ENCODE measurements at places on chromosomes 7 and 10.
A peak's percentile ranks its signal among the peaks of the same experiment; 100 is the strongest.

- no peak for DNase-seq
Measured at GRCh38 chr10:127976286-127976685, 69.4 kb downstream of the PTPRE start.

GRCh38 chr7:68461430-68461829 is 1136.8 kb upstream of the AUTS2 start:
- DNase-seq = no peak

DNA sequence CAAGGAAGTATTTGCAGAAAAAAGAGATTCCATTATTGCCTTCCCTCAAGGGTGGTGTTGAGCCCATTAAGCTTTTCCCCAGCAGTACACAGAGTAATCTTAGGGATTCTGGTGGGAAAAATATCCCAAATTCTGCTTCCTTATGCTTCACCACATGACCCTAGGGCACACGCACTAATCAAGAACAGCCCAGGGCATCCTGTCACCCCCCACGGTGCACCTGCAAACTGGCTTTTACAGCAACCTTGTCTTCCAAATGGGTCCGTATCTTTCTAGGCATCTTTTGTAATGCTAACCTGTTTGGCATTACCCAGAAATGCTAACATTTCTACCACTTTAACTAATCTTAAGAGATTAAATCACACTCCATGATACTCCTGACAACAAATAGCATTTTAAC is 926 bp upstream of the C7orf33 start:
- no peak for DNase-seq

- DNase-seq = no peak
Measured at GRCh38 chr10:88565072-88565471, 18.0 kb downstream of the RNLS start.

DNA sequence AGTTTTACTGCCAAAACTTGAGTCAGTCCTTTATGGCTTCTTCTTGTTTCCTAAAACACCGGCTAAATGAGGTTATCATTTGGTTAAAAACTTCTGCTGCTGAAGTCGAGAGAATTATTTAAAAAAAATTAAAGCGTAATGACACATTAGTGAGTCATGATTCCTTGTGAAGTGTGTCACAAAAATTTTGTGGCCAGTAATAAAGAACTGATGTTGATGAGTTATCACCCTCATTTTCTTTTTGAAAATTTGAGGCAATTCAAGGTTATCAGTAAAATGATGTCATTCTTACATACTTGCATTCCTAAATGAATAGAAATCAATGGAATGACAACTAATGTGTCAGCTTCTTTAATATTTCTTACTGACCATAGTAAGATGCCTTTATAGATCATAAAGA is 427.4 kb downstream of the SORCS3 start:
- no peak for DNase-seq

DNA sequence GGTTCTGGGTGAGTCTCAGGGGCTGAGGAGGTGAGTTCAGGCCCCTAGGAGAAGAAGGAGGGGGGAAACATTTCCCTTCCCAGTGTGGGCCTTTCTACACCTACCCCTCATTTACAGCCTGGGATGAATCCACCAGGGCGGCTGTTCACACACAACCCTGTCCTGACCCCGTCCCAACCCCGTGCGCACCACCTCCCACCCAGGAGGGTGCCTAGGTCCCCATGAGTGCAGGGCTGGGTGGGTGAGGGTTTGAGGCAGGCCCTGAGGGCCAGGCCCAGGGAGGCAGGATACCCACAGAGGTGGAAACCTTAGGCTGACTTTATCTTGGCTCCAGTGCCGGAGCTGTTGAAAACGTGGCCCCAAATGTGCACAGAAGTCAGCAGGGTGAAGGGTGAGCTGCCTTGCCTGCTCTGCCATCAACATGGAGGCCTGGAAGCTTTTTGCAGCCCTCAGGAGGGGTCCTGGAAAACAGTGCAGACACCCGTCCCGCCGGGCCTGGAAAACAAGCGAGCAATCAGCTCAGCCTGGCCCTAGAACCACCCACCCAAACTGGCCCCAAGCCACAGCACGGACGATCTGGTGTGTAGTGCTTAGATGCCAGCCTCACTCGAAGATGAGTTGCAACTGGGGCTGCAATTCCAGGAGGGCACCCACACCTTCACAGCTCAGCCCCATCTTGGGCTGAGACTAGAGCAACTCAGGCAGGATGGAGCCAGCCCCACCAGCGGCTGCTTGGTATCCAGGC is 9.3 kb upstream of the RET start:
- DNase-seq = no peak

- no peak for DNase-seq
Measured at GRCh38 chr10:131787961-131788360, 112.8 kb upstream of the PPP2R2D start.

GRCh38 chr10:38093816-38094157 is 350 bp upstream of the ZNF37A start:
- no peak for DNase-seq

- no peak for DNase-seq
Measured at GRCh38 chr10:4691301-4691700, 134.7 kb upstream of the AKR1E2 start.

GRCh38 chr10:1536341-1536740 is 201.0 kb downstream of the ADARB2 start:
- DNase-seq = no peak

DNA sequence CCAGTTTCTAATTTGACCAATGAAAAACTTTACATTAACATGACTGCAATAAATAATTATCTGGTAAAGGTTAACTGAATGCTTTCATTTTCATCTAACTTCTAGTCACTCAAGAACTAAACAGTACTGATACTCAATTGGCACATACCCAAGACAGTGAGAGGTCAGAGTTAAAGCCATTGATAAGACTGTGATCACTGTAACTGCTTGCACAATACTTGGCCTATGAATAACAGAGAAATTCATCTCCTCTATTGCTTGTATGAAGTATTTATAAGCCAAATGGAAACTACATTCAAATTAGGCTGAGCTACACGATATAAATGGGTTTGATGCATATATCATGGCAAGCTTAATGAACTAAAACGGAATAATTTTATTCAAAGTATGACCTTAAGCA is 43.0 kb downstream of the HERC4 start:
- DNase-seq = no peak

GRCh38 chr7:117188949-117189592 is 133.8 kb downstream of the WNT2 start:
- DNase-seq = no peak

GRCh38 chr7:54159088-54159487 is 383.1 kb upstream of the VSTM2A start:
- no peak for DNase-seq

- no peak for DNase-seq
Measured at GRCh38 chr7:16846601-16847165, 35.1 kb downstream of the AGR3 start.

DNA sequence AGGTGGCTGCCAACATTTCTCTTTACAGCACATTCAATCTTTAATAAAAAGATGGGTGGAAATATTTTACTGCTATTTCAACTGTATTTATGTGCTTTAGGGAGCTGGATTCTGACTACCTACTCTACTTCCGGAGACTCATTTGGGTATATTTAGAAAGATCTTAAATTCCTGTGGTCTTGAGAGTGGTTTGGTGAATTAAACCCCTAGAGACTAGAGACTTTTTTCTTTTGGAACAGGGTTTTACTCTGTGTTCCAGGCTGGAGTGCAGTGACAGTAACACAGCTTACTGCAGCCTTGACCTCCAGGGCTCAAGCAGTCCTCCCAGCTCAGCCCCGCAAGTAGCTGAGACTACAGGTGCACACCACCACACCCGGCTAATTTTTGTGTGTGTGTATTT is 79.0 kb upstream of the HABP2 start:
- DNase-seq = no peak

DNA sequence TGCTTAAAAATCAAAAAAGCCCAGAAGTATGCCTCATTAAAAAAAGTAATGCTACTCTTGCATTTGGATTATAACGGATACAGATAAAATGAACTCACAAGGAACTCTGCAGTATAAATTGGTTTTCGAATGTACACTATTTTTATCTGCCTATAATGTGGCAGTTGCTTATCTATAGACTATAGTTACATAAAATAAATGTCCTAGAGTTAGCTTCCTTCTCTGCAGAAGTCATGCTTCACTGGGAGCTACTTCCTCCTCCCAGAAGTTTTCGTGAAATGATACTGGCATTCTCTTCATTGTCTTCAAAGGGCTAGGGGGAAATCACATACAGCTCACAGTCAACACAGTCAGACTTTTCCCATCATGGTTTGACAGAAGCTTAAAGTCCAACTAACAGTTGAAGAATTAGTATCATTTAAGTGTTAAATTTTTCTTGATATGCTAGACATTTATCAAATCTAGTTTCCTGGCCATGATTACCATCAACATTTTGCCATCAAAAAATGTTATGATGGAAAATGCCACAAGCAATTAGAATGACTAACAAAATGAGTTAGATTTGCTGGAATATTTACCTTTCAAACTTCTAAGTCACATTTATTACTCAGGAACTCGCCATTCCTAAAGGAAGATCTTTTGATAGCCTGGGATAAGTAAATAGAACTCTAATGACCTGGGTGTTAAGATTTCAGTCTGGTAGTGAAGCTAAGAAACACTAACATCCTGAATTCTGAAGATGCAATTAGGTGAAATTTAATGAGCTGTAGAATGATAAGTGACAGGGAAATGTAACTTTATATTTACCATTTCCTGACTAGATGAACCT is 87.3 kb upstream of the TRIL start:
- no peak for DNase-seq

- no peak for DNase-seq
Measured at GRCh38 chr10:72615970-72616369, 9.9 kb downstream of the MICU1 start.

DNA sequence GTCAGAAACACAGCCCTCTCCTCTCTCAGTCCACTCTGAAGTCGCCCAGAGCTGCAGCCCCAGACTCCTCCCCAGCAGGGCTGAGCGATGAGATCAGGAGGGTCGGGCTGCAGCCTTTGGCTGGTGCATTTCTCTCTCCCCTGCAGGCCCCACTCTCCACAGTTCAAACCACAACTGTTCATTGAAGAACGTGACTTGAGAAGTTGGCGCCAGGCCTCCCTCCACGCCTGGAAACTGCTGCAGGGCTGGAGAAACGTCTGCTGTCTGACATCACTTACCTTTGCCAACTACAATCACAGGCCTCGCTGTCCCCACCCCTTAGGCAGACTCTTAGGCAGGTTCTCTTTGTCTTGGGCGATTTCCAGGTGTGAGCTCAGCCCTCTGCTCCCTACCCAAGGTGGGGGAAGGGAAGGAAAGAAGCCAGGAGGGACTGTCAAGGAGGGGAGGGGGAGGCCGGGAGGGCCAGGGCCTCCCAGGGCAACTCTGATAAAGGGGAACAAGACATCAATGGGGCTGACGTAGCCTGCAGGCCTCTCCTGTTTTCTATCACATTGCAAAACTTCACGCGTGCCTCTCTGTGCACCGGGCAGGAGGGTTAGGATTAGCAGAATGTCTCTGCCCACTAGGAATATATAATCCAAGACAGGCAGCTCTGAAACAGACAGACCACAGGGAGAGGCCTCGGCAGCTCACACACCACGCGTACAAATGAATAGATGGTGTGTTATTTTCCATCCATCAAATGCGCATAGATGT is 32.7 kb downstream of the CALML5 start:
- DNase-seq = no peak

GRCh38 chr7:151138153-151138851 is 29.2 kb downstream of the GBX1 start:
- no peak for DNase-seq

DNA sequence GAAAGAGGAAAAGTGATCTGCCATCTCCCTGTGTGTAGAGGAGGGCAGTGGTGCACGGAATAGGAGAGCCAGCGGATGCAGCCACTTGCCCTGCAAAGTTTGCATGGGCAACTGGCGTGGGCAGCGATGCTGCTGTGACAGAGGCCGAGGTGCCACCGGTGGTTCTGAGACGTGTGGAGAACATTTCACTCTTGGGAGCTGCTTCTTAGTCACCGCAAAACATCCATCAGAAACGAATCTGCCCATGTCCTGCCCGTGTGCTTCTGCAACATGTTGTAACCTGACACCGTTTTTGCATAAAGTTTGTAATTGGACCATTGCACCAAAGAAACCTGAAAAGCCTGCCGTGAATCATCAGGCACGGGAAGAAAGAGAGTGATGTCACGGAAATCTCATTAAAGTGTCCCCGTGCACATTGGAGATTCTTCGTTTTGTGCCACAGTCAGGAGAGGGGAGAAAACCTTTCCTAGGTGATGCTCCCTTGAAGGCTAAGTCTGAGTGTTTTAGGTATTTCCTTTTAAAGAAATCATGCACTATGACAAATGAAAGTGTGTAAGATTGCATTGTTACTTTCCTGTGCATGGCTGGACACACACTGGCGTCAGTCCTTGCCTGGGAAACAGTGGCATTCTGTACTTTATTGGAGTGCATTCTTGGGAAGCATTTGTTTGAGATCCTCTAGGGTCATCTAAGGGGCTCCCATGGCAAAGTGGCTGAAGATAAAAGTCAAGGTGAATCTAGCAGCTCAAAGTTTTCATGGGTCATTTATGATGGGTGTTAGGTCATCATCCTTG is 302.6 kb downstream of the KLF6 start:
- DNase-seq = no peak

- DNase-seq = no peak
Measured at GRCh38 chr10:72981882-72982529, 27.4 kb upstream of the PLA2G12B start.

DNA sequence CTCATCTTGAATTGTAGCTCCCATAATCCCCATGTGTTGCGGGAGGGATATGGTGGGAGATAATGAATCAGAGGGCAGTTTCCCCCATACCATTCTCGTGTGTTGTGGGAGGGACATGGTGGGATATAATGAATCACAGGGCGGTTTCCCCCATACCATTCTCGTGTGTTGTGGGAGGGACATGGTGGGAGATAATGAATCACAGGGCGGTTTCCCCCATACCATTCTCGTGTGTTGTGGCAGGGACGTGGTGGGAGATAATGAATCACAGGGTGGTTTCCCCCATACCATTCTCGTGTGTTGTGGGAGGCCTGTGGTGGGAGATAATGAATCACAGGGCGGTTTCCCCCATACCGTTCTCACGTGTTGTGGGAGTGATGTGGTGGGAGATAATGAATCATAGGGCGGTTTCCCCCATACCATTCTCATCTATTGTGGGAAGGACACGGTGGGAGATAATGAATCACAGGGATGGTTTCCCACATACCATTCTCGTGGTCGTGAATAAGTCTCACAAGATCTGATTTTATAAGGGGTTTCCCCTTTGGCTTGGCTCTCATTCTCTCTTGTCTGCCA is 271.0 kb downstream of the MAD1L1 start:
- DNase-seq = peak; percentile 37

DNA sequence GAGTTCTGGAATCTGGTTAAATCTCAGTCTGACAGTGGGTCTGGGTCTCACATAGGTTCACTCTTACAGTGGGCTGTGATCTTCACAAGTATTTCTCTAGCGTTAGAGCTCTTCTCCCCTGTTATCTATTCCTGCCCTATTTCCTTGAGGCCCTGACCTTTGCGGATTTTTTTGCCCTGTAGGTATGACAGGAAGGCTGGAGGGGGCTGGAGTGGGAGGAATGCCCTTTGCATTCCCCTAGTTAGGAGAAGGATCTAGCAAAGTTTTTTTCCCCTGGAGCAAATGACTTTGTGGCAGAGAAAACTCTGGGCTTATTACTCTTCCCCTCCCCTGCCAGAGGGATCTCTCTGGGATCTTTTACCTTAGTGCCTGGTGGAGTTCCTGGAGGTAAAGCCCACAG is 49.2 kb downstream of the GALNT11 start:
- DNase-seq = no peak

Measured in activated CD8-positive, alpha-beta memory T cell treated with anti-CD3 and anti-CD28 coated beads, Interleukin-2, amount 50 U/mL, for 4 hours (primary cell).